ENCODE measurements at places on chromosomes 5 and 9.

DNA sequence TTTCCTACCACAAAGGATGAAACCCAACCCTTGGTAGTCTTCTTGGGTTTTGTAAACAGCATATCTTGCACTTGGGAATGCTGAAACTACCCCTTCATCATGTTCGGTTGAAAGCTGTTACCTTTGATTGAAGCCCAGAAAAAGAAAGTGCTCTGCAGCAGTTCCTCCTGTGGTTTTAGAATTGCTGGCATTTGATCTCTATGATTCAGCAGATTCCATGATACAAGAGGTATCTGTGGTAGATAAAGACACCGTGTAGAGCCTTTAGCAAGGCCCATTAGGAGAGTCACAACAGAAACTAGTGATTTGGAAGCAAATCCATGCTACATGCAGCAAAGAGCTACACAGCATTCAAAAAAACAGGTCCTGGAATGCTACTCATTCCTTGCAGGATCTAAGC lies 557.0 kb downstream of the TLE1 start:
- DNase-seq = no peak

- DNase-seq = no peak
Observed at GRCh38 chr9:95124582-95125367, 192.7 kb downstream of the FANCC start.

- DNase-seq = peak; percentile 46
Observed at GRCh38 chr5:159178978-159179377, 30.4 kb downstream of the RNF145 start.

DNA sequence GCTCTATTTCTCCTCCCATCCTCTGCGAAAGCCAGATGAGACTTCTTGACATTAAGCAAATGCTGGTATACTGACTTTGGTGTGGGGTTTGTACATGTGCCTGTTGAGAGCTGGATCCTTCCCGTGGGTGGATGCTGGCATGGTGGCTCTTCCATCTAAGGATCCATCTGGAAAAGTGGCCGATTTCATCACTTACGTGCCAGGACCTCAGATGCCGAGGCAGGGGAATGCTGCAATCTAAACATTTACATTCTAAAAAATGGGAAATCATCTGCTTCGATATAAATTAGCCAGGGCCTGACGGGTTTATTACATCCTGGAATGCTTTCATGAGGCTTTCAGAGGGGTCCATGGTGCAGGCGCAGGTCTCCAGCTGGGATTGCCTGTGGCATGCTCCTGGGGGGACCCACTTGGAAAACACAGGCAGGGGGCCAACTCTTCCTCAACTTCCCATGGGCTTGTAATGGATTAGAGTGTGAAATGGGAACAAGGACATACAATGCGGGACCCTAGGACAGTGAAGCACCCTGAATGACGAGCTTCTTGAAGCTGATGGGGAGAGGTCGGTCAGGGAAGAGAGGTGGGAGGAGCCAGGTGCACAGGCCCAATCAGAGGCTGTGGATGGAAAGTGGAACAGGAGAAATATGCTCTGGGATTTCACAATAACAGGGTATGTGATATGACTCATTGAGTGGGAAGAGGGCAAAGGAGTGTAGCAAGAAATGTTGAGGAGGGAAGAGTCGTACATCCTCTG lies 105.5 kb upstream of the PITX1 start:
- DNase-seq = no peak
